Central memory CD8-positive, alpha-beta T cell (primary cell): ENCODE measurements at places on chromosomes 1 and 21.

DNA sequence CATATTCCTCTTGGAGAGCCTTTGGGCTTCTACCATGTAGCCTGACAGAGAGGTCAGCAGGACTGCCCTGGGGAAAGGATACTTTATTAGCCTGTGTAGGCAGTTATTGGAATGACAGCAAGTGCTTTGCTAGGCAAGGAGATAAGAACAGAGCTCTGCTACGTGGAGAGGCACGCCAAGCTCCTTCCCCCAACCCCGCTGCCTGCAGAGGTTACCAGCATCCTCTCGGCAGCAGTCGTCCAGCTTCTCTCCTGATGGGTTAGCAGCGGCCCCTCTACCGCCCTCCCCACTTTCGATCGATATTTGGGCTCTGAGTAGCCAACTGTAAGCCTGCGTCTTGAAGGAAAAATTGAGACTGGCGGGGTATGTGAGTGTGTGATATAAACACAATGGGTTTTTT lies 122.3 kb downstream of the DHRS3 start:
- peaks cover 15% of the 10 kb centered on the region for H3K36me3 ChIP-seq
- no peaks in the 10 kb centered on the region for H3K27me3 ChIP-seq
- H3K27ac ChIP-seq, result no peak overlapping the region
- DNase-seq, result no peak

DNA sequence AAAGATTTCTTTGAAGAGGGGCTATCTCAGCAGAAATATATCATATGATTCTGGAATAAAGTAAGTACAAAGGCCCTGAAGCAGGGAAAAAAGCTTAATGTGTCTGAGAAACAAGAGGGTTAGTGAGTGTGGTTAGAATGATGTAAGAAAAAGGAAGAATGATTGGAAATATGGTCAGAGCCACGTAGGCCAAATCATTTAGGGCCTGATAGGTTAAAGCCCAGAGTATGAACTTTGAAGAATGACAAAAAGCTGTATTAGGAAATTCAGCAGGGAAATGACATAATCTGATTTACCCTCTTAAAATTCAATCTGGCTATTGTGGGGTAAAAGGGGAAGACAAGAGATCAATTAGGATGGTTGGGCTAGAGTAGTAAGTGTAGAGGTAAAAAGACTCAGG lies 69.0 kb upstream of the MUTYH start:
- H3K27me3 ChIP-seq, result no peaks in the 10 kb centered on the region
- H3K36me3 ChIP-seq, result no peaks in the 10 kb centered on the region
- H3K4me3 ChIP-seq, result no peak overlapping the region
- DNase-seq, result no peak
- no peaks in the 10 kb centered on the region for H3K4me1 ChIP-seq

- H3K4me1 ChIP-seq, result no peaks in the 10 kb centered on the region
- peaks cover 14% of the 10 kb centered on the region for H3K27me3 ChIP-seq
- peaks cover 2% of the 10 kb centered on the region for H3K36me3 ChIP-seq
- no peak for DNase-seq
- no peak overlapping the region for H3K4me3 ChIP-seq
Measured at GRCh38 chr1:61487801-61488200, 237.1 kb downstream of the TM2D1 start.

GRCh38 chr1:172443666-172444453 lies at the start of gene PIGC:
TSS of gene PIGC (minus strand) at chr1:172444069. CDS start at chr1:172442622, 1,447 bp downstream.
- H3K4me3 ChIP-seq, result peak within 1 kb of the TSS; percentile 90
- peaks cover 10% of the 10 kb centered on the region for H3K36me3 ChIP-seq
- H3K27ac ChIP-seq, result peak within 1 kb of the TSS; percentile 93
- peaks cover 48% of the 10 kb centered on the region for H3K4me1 ChIP-seq
- no peaks in the 10 kb centered on the region for H3K27me3 ChIP-seq
- DNase-seq, result peak; percentile 88

GRCh38 chr1:229117664-229118300 lies 153.1 kb upstream of the RAB4A start:
- H3K4me1 ChIP-seq, result peaks cover 5% of the 10 kb centered on the region
- H3K4me3 ChIP-seq, result no peak overlapping the region
- no peak for DNase-seq
- H3K27me3 ChIP-seq, result no peaks in the 10 kb centered on the region
- peaks cover 3% of the 10 kb centered on the region for H3K36me3 ChIP-seq
- no peak overlapping the region for H3K27ac ChIP-seq

DNA sequence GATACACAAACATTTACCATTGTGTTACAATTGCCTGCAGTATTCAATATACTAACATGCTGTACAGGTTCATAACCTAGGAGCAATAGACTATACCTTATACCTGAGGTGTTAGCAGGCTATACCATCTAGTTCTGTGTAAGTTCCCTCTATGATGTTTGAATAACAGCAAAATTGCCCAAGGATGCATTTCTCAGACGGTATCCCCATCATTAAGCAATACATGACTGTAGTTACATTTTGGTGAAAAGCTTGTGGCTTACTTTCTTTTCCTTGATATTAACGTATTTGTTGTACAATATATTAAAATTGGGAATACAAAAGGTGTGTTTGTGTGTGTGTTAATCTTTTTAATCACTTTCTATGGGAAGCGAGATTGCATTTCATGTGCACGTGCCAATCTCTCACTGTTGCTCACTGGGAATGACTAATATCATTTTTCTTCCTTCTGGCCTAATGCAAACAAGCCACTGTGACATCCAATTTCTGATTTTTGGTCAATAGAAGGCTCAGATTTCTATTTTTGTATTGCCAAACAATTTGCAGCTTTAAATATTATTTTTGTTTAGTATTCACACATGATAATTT lies 36.7 kb upstream of the WLS start:
- no peaks in the 10 kb centered on the region for H3K27me3 ChIP-seq
- H3K27ac ChIP-seq, result no peak overlapping the region
- no peak for DNase-seq
- no peak overlapping the region for H3K4me3 ChIP-seq
- H3K36me3 ChIP-seq, result no peaks in the 10 kb centered on the region

DNA sequence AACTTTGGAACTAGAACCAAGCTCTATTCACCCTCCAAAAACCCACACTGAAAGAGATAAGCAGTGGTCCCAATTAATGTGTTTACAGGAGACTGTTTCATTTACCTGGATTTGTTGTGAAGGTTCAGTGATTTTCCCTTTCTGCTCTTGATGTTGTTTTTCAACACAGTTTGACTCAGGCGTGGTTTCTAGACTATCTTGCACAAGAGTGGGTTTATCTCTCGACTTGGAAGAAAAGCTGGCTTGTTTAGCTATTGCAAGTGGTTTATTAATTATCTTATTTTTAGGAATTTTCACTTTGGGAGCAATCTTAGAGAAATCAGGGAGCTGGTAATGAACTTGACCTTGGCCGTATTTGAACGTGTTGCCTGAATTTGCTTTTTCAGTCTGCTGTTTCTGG lies 5.3 kb downstream of the AKNAD1 start:
- DNase-seq, result no peak
- peaks cover 52% of the 10 kb centered on the region for H3K27me3 ChIP-seq
- no peaks in the 10 kb centered on the region for H3K36me3 ChIP-seq
- H3K27ac ChIP-seq, result no peak overlapping the region
- peaks cover 6% of the 10 kb centered on the region for H3K4me1 ChIP-seq
- H3K4me3 ChIP-seq, result no peak overlapping the region

- no peaks in the 10 kb centered on the region for H3K27me3 ChIP-seq
- H3K4me3 ChIP-seq, result no peak overlapping the region
- H3K27ac ChIP-seq, result no peak overlapping the region
- DNase-seq, result no peak
- peaks cover 4% of the 10 kb centered on the region for H3K4me1 ChIP-seq
Measured at GRCh38 chr21:34553151-34553952, 41.3 kb upstream of the KCNE1 start.

- H3K27me3 ChIP-seq, result no peaks in the 10 kb centered on the region
- H3K36me3 ChIP-seq, result peaks cover 5% of the 10 kb centered on the region
- DNase-seq, result peak; percentile 72
- H3K27ac ChIP-seq, result no peak overlapping the region
Measured at GRCh38 chr1:23772049-23772853, 6.0 kb upstream of the PITHD1 start.

GRCh38 chr1:224526771-224527170 lies 89.3 kb upstream of the CNIH3 start:
- no peak overlapping the region for H3K4me3 ChIP-seq
- no peaks in the 10 kb centered on the region for H3K27me3 ChIP-seq
- DNase-seq, result no peak
- no peaks in the 10 kb centered on the region for H3K4me1 ChIP-seq
- no peak overlapping the region for H3K27ac ChIP-seq

DNA sequence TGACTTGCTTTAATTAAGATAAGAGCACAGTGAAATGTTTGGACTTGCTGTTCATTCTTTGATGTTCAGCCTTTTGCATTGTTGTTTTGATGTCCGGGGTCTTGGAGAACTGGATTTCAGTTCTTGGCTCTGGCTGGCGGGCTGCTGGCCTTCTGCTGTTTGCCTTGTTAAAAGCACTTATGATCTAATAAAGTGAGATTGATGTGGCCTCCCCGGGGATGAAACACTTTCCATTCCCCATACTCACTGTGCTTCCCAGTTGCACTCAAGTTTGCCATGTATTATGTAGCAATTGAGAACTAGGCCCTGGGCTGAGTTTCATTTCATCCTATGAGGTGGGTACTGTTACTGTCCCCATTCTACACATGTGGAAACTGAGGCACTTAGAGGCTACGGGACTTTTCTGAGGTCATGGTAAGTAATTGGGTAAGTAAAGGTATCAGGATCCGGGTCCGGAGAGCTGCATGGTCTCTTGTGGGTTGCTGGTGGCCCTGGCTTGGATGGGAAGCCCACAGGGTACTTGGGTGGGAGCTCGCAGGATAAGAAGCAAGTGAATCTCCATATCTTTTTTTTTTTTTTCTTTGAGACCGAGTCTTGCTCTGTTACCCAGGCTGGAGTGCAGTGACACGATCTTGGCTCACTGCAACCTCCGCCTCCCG lies 127.7 kb upstream of the ZBTB40 start:
- no peak overlapping the region for H3K27ac ChIP-seq
- H3K36me3 ChIP-seq, result no peaks in the 10 kb centered on the region
- peaks cover 33% of the 10 kb centered on the region for H3K27me3 ChIP-seq
- no peak for DNase-seq

DNA sequence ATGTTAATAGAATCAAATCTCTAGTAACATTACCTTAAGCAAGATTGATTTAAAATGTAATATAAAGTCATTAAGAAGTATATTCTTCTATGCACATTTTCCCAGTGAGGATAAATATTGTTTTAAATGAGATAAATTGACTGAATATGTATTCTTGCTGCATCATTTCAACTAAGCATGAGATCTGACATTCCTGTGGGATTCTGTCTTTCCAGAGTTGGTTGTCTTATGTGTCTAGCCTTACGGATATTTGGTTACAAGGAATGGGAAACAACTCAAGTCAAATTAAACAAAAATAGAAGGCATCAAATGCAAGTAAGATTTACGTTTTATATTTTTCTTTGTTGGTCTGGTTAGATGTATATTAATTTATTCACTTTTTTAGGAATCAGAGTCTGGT lies 287.5 kb downstream of the PTGER3 start:
- no peak overlapping the region for H3K4me3 ChIP-seq
- no peaks in the 10 kb centered on the region for H3K27me3 ChIP-seq
- peaks cover 3% of the 10 kb centered on the region for H3K36me3 ChIP-seq

- DNase-seq, result no peak
- no peak overlapping the region for H3K4me3 ChIP-seq
- peaks cover 2% of the 10 kb centered on the region for H3K36me3 ChIP-seq
Measured at GRCh38 chr1:5856246-5856815, 135.9 kb downstream of the NPHP4 start.

GRCh38 chr1:151386002-151386401 lies 13.4 kb upstream of the PSMB4 start:
- no peaks in the 10 kb centered on the region for H3K4me1 ChIP-seq
- H3K4me3 ChIP-seq, result no peak overlapping the region
- no peak for DNase-seq

DNA sequence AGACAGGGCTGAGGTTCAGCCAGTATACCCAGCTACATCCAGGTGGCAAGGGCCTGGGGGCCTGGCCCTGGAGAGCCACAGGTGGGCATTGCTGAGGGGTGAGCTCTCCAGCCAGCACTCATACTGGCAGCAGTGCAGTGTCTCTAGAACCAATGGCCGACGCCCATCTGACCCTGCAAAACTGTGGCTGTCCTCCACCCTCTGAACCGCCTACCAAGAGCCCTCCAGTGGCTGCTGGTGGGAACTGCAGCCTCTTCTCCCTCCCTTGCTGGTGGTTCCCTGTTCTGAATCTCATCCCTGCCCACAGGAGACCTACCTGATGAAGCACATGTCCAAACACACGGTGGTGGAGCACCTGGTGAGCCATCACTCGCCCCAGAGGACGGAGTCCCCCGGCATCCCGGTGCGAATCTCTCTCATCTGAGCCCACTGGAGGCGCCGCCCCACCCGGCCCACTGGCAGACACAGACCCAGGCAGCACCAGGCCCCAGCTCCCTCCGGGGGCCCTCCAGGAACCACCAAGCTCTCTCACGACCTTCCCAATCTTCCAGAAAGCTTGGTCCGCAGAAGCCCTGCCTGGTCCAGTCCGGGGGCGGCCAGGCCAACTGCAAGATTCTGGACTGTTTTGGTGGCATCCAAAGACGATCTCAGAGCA lies 22.1 kb downstream of the A3GALT2 start:
- no peaks in the 10 kb centered on the region for H3K27me3 ChIP-seq
- H3K27ac ChIP-seq, result no peak overlapping the region
- peaks cover 47% of the 10 kb centered on the region for H3K4me1 ChIP-seq
- H3K36me3 ChIP-seq, result peaks cover 21% of the 10 kb centered on the region

DNA sequence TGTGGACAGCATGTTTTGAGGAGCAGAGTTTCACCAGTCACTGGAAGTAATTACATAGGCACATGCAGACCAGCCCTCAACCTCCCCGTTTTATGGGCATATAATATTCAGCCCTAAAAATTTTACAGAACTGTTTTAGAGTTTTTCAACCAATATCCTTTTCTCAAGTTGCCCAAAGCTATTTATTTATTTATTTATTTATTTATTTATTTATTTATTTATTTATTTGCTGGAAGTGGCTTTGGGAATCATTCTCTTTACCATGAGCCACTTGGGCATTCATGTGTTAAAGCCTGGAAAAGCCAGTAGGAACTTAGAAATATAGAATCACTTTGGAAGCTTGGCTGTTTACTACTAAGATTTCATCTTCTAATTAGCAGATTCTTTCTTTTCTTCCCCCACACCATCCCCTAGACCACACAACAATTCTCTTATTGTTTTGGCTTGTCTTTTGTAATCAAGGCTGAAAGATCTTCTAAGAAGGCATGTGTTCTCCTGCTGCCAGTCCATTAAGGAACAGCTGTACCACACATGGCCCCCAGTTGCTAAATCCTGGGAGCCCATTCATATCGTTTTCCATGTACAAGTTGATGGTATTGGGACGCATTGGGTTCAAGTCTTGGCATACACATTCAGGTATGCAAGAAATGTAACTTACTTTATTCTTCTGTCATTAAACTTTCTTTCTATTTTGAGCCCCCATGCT lies 220.0 kb downstream of the PAPPA2 start:
- no peak overlapping the region for H3K4me3 ChIP-seq
- H3K4me1 ChIP-seq, result no peaks in the 10 kb centered on the region
- no peaks in the 10 kb centered on the region for H3K27me3 ChIP-seq
- DNase-seq, result no peak

- H3K36me3 ChIP-seq, result peaks cover 45% of the 10 kb centered on the region
- H3K4me1 ChIP-seq, result peaks cover 5% of the 10 kb centered on the region
- no peak overlapping the region for H3K4me3 ChIP-seq
Measured at GRCh38 chr1:35845766-35846165, 37.2 kb upstream of the AGO1 start.

GRCh38 chr1:39352881-39353280 lies 138.6 kb upstream of the BMP8A start:
- H3K4me3 ChIP-seq, result no peak overlapping the region
- peaks cover 16% of the 10 kb centered on the region for H3K4me1 ChIP-seq
- H3K36me3 ChIP-seq, result peaks cover 88% of the 10 kb centered on the region
- no peaks in the 10 kb centered on the region for H3K27me3 ChIP-seq
- no peak overlapping the region for H3K27ac ChIP-seq

GRCh38 chr1:53639996-53640700 lies 98.8 kb downstream of the GLIS1 start:
- no peak overlapping the region for H3K27ac ChIP-seq
- no peaks in the 10 kb centered on the region for H3K27me3 ChIP-seq
- no peak overlapping the region for H3K4me3 ChIP-seq
- no peak for DNase-seq
- H3K36me3 ChIP-seq, result no peaks in the 10 kb centered on the region
- H3K4me1 ChIP-seq, result no peaks in the 10 kb centered on the region
